ENCODE measurements at places on chromosomes 3 and 15.

- no peak for DNase-seq
- no peak overlapping the region for H3K27ac ChIP-seq
- no peak overlapping the region for H3K4me3 ChIP-seq
- H3K36me3 ChIP-seq, result peaks cover 7% of the 10 kb centered on the region
- H3K4me1 ChIP-seq, result no peaks in the 10 kb centered on the region
- H3K27me3 ChIP-seq, result peaks cover 4% of the 10 kb centered on the region
These were observed 73.9 kb downstream of the SEC22A start for GRCh38 chr3:123275691-123276090.

DNA sequence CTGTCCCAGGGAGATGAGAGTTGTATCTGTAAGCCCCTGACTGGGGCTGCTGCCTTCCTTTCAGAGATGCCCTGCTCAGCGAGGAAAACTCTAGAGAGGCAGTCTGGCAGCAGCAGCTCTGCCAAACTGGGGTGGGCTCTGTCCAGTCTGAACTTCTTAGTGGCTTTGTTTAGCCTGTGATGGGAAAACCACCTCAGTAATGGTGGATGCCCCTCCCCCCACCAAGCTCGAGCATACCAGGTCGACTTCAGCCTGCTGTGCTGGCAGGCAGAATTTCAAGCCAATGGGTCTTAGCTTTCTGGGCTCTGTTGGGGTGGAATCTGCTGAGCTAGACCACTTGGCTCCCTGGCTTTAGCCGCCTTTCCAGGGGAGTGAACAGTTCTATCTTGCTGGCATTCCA is 218.3 kb downstream of the TUSC7 start:
- peaks cover under 1% of the 10 kb centered on the region for H3K27me3 ChIP-seq
- DNase-seq, result no peak
- H3K27ac ChIP-seq, result no peak overlapping the region
- no peak overlapping the region for H3K4me3 ChIP-seq
- peaks cover 11% of the 10 kb centered on the region for H3K4me1 ChIP-seq
- H3K36me3 ChIP-seq, result no peaks in the 10 kb centered on the region

DNA sequence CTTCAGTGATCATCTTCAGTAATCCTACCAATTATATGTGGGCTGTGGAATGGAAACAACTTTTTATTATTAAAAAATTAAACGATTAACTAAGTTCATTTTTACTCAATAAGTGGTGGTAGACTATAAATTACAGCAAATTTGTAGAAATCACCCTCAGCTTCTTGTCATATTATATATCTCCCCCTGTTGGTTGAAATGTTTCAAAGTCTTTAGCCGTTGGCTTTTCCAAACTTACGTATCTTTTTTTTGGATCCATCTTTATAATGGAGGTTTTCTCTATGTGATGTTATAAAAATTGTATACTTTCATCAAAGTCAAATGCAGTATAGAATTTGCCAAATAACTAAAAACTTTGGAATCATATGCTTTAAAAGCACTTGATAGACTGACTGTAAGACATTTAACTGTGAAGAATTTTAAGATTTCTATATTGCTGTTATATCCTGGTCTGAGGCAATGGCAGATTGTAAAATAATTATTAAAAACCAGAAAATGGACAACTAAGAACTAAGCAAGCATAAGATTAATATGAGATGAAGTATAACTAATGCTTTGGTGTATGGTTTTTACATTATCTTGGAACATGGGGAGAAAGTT is 44.7 kb downstream of the ATP11B start:
- H3K27me3 ChIP-seq, result no peaks in the 10 kb centered on the region
- DNase-seq, result no peak
- H3K27ac ChIP-seq, result no peak overlapping the region
- no peaks in the 10 kb centered on the region for H3K4me1 ChIP-seq

GRCh38 chr3:134419214-134419959 is 45.1 kb upstream of the AMOTL2 start:
- no peak for DNase-seq
- peaks cover under 1% of the 10 kb centered on the region for H3K27me3 ChIP-seq
- H3K36me3 ChIP-seq, result no peaks in the 10 kb centered on the region

- no peak overlapping the region for H3K4me3 ChIP-seq
- no peak overlapping the region for H3K27ac ChIP-seq
- H3K4me1 ChIP-seq, result no peaks in the 10 kb centered on the region
- H3K36me3 ChIP-seq, result no peaks in the 10 kb centered on the region
These were observed 18.3 kb upstream of the MYH15 start for GRCh38 chr3:108528459-108529252.

GRCh38 chr3:26505399-26505798 is 117.2 kb upstream of the LRRC3B start:
- no peak for DNase-seq
- no peak overlapping the region for H3K4me3 ChIP-seq
- H3K4me1 ChIP-seq, result no peaks in the 10 kb centered on the region

GRCh38 chr15:51403072-51403878 is 61.8 kb downstream of the GLDN start:
- no peaks in the 10 kb centered on the region for H3K4me1 ChIP-seq
- H3K27ac ChIP-seq, result no peak overlapping the region
- H3K36me3 ChIP-seq, result no peaks in the 10 kb centered on the region
- no peak for DNase-seq

- H3K4me1 ChIP-seq, result peaks cover 18% of the 10 kb centered on the region
- H3K27me3 ChIP-seq, result peaks cover 1% of the 10 kb centered on the region
- no peaks in the 10 kb centered on the region for H3K36me3 ChIP-seq
- no peak for DNase-seq
- H3K4me3 ChIP-seq, result no peak overlapping the region
These were observed 254.9 kb upstream of the RASGRP1 start for GRCh38 chr15:38819387-38819950.

Measured in mesothelial cell of epicardium (in vitro differentiated cells).